ENCODE measurements at places on chromosomes 7 and 10.

DNA sequence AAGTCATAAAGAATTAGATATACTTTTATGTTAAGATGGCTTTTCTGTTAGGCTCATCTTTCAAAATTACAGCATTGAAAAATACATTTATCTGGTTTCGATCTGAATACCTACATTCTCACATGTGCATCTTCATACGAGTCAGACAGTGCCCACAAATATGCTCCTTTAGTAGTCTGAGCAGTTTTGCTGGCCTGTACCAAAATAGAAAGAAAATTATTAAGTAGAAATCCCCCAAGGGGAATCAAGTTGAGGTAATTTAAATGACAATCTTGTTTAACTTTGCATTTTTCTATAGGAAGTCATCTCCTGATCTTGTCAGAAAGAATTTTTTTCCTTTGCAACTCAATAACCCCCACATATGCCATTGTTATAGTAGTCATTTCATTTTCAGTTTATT lies 287.4 kb upstream of the SEMA3D start:
- no peak for DNase-seq

DNA sequence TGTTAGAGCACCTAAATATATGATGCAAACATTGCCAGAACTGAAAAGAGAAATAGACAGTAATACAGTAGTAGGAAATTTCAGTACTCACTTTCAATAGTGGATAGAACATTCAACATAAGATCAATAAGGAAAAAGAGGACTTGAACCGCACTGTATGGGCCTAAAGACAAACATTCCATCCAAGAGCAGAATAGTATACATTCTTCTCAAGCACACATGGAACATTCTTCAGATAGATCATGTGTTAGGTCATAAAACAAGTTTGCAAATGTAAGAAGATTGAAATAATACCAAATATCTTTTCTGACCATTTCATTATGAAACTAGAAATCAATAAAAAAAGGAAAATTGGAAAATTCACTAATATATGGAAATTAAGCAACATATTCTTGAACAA lies 185.4 kb upstream of the FOXP2 start:
- DNase-seq: no peak

DNA sequence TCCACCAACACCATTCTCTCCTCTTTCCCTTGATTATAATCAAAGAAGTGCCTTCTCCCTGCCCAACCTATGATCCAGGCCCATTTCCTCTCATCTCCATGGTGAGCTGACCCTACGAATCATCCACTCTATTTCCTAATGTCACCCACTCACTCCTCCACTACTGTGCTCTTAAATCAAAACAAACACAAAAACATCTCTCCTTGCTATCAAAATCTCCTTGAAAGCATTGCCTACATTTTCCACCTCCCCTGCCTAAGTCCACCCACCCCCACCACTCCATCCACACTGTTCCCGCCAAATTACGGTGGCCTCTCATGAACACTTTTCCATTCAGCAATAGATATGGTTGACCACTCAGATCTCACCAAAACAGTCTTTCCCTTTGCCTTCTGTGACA lies 5.3 kb downstream of the DYDC1 start:
- DNase-seq: no peak

- DNase-seq: no peak
These were observed 1.1 kb downstream of the RABGEF1 start for GRCh38 chr7:66741710-66742049.

DNA sequence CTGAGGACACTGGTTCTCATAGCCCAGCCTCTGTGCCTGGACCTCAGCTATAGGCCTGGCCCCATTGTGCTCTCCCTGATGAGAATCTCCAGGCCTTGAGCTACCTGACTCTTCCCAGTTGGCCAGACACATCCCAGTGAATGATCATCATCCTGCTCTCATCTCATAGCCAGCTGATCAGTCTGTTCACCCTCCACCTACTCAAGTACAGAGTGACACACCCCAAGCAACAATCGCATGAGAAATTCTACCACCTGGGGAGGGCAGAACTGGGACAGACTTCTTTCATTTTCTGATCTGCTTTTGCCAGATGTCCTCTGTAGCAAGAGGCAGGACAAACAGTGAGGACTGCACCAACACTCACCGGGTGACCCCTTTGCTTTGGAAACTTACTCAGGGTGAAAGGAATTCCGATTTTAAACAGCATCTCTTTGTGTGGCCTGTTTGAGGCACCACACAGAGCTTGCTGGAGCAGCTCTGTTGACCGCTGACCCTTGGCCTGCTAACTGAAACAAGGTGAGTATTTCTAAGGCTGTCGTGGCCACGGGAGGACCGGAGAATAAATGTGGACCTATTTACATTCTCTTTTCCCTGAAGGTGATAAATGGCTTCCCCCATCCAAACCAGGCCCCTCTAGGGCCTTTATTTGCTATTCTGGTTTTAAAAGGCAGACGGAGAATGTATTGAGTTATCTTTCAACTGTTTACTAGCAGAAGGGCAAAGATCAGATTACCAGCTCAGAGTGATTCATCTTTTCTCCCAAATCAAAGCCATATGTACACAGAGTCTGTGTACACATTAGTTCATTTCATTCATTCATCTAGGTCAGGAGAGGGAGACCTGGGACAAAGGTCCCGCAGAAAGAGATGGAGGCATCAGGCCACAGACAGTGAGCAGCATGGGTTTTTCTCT lies 181.4 kb upstream of the TNS3 start:
- DNase-seq: peak; percentile 94

DNA sequence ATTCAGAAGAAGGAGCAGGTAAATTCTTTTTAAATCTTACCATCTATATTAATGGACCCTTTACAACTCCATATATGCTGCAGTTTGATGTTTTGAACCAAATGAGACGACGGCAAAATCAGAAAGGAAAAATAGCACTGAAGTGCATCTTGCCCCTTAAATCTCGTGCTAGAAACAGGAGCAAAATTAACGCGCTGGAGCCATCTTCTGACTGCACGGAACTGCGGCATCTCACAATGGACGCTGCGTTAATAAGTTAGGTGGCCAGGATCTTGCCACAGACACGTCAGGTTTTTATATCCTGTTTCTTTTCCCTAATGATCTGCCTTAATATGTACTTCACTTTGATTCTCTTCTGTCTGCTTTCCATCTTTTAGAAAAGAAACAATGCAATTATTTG lies 354.5 kb downstream of the TFEC start:
- DNase-seq: peak; percentile 80

GRCh38 chr7:128453836-128454804 lies 1.6 kb upstream of the HILPDA start:
- no peak for DNase-seq

DNA sequence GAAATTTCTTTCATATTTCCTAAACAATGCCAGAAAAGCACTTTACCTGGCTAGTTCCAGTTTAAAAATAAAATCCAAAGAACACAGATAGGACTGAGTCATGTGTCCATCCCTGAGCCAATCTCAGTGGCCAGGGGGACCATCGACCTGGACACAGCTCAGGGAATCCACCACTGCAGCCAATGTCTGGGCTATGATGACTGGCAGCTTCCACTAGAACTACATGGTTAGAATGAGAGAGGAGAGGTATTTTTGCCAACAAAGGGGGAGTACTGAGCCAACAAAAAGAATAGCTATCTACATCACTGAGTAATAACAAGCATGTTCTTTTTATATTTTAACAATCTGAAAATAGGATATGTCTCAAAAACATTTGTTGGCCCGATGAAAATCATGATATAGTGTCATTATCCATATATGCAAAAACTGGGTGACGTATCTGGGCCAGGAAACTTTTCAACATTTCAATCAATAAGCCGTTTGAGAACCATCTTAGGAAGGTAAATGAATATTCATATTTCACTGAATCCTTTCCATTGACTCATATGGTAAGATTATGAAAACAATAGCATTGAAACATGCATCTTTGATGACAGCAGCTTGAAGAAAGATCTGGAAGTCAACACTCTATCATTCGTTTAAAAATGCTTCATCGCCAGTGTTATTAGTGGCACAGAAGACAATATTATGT lies 104.0 kb downstream of the TPK1 start:
- no peak for DNase-seq

DNA sequence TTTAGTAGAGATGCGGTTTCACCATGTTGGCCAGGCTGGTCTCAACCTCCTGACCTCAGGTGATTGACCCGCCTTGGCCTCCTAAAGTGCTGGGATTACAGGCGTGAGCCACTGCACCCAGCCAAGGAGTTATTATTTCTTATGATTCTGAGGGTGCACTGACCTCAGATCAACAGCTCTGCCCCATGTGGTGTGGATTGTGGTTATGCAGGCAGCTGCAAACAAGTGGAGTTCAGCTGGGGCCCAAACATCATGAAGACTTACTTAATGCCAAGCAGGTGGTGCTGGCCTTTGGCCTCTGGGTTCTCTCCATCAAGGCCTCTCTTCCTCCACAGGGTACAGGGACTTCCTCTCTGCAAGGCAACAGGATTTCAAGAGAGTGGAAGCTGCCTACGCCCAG lies 45.1 kb upstream of the OPTN start:
- DNase-seq: no peak

DNA sequence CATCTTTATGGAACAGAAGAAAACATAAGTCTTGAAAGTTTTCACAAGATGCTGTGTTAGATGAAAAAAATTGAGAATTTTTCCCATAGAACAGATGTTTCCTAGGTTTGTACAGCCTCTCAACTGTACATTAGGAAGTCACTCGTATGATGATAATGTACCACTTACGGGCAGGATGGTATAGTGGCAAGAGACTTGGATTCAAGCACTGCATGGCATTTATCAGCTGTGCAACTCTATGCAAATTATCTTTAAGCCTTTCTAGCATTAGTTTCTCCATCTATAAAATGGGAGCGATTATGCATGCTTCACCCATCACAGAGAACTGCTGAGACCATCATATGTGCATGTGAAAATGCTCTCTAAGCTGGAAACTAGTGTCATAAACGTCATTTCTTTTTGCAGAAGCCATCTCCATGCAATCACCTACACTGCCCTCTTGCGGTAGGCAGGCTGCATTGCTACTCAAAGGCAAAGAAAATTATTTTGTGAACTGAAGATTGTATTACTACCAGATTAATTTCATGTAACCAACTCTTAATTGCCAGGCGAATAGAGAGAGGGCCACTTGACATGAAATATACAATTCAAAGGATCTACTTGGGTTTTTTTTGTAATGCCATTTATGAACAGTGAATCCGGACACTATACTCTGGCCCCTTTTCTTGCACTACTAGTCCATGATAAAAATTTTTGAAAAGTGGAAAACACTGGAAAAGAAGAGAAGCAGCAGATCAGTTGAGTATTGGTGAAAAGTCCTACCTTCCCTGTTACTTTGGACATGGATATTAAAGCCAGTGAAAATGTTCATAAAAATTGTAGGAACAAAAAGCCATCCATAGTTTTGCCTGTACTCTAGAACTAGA lies 102.3 kb downstream of the JAZF1 start:
- peak; percentile 44 for DNase-seq

- DNase-seq: no peak
These were observed 683 bp upstream of the ENTPD7 start for GRCh38 chr10:99658622-99659030.

- no peak for DNase-seq
These were observed 316.0 kb downstream of the GFRA1 start for GRCh38 chr10:115957012-115957399.

DNA sequence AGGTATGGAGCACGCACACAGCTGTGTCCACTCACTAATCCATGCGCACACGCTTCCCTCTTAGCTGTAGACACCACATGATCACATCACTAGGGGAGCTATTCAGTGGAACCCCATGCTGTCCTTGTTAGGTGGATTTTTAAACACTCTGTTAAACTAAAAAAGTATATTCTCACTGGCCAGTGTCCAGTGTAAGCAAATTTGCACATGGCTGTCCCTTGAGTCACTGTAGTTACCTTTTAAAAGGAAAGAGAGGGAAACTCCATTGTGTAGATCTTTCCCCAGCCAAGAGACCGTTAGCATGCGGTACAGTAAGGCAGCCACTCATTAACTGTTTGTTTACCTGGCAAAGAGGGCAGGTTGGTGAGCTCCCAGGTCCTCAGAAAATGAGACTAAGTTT lies 81.6 kb upstream of the INSYN2A start:
- DNase-seq: no peak

GRCh38 chr7:39413636-39414223 lies 152.5 kb upstream of the YAE1 start:
- DNase-seq: no peak

- no peak for DNase-seq
These were observed 9.9 kb downstream of the ST7 start for GRCh38 chr7:116963234-116963633.

DNA sequence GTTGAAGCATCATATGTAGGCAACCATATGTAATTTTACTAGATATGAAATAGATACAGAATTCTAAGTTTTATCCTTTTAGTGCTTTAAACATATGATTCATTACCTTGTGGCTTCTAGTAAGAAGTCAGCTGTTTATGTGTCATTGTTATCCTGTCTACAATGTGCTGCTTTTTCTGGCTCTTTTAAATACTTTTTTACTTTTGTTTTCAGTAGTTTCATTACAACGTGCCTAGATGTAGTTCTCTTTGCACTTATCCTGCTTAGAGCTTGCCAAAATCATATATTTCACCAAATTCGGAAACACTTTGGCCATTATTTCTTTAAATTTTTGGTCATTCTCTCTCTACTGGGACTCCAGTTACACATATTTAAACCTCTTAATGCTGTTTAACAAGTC lies 26.4 kb downstream of the YAE1 start:
- no peak for DNase-seq

DNA sequence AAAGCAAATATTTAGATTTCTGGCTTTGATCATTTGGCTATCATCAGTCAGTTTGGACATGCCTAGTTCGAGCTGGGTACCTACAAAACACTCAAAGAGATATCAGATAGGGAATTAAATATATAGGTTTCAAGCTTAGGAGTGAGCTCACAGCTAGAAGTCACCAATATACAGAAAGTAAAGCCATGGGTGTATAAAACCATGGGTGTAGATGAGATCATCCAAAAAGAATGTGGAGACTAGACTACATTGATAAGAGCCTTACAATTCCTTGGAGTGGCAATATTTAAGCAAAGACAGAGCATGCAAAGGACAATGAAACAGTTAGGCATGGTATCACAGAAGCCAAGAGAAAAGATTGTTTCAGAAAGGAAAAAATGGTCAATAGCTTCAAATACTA lies 7.2 kb upstream of the RALA start:
- DNase-seq: no peak

DNA sequence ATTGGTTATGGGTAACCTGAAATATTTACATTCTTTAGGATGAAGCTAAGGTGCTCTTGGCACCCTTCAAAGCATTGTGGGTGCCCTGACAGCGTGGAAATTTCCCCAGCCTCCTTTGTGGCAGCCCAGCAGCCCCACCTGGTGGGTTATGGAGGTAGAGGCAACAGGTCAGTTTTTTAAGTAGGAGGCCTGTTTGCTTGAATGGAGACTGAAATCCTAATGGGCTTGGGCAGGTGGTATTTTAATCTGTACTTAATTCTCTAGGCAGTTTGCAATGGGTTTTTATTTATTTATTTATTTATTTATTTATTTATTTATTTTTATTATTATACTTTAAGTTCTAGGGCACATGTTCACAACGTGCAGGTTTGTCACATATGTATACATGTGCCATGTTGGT lies 139.4 kb downstream of the EPC1 start:
- no peak for DNase-seq
